ENCODE measurements at places on chromosomes 16 and 17.

GRCh38 chr17:4329838-4330237 is 36.6 kb downstream of the UBE2G1 start:
- DNase-seq = no peak

- DNase-seq = peak; percentile 86
These were observed 5.6 kb downstream of the PNPO start for GRCh38 chr17:47946929-47947397.

- DNase-seq = no peak
These were observed 1.2 kb downstream of the G6PC3 start for GRCh38 chr17:44071772-44072171.

- no peak for DNase-seq
These were observed 78.3 kb downstream of the CYLD start for GRCh38 chr16:50820225-50820624.

- peak; percentile 62 for DNase-seq
These were observed 276.5 kb downstream of the XYLT1 start for GRCh38 chr16:17194190-17194780.

DNA sequence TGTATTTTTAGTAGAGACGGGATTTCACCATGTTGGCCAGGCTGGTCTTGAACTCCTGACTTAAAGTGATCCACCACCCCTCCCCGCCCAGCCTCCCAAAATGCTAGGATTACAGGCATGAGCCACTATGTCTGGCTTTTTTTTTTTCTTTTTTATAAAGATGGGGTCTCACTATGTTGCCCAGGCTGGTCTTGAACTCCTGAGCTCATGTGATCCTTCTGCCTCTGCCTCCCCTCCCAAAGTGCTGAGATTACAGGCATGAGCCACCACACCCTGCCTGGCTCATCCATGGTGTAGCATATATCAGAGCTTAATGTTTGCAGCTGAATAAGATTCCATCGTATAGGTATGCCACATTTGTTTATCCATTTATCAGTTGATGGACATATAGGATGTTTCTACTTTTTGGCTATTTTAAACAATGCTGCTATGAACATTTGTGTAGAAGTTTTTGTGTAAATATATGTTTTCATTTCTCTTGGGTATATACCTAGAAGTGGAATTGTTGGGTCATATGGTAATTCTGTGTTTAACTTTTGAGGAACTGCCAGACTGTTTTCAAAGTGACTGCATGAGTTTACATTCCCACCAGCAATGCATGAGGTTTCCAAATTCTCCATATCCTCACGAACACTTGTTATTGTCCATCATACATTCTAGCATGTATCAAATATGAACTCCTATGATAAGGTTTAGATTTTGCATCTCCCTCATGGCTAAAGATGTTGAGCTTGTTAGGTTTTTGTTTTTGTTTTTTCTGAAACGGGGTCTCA is 55.7 kb upstream of the HAS3 start:
- DNase-seq = no peak

GRCh38 chr16:59411961-59412841 is 678.1 kb upstream of the GOT2 start:
- DNase-seq = no peak

DNA sequence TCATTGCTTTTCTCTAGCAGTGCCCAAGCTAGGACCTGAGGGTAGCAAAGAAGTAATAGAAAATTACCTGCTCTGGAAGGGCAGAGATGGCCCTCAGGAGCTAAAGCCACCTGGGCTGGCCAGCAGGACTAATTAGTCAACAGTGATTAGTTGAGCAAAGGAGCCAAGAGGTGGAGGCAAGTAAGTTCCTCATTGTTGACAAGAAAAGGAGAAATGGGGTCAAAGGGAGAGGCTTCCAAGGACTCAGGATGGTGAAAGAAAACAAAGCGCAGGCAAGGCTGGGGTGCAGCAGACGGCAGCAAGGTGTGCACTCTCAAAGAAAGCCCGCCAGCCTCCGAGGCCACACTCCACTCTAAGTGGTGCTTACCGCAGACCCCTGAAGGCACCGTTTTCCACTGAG is 44.6 kb downstream of the CMTM4 start:
- DNase-seq = no peak

- DNase-seq = no peak
These were observed 223.7 kb upstream of the AXIN2 start for GRCh38 chr17:65785109-65785508.

GRCh38 chr17:66317629-66318028 is 15.2 kb downstream of the PRKCA start:
- no peak for DNase-seq

DNA sequence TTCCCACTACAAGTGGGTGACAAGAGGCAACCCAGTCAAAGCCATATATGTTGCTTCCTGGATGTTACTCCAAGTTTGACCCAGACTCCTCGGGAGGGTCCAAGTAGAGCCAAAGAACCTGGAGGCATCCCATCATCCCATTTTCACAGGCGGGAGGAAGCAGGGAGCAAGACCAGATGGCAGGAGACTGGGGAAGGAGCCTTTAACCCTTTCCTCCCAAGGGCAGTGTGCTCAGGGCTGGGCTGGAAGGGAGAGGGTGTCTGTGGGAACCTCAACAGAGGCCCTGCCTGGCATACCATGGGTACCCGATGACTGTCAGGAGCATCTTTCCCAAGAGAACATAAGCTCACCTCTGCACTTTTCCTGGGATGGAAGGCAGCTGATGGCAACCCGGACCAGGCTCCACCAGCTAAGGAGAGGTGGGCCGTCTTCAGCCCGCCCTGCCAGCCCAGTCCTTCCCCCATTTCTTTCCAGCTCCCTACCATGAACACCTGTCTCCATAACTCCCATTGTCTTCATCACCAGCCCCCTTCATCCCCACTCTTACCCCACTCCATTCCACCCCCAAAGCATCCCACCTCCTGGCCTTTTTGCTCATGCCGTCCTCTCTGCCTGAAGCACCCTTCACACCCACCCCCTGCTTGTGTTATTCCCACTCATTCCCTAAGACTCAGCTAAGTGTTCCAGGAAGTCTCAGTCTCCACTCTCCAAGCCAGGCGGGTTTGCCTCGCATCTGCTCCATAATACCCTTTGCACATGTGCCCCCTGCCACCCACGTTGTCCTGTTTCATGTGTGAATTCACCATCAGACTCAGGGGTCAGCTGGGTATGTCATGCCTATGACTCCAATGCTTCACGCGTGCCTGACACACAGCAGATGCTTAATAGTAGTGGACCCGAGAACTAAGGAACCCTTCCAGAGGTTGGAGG is 5.9 kb upstream of the SLC16A5 start:
- no peak for DNase-seq

DNA sequence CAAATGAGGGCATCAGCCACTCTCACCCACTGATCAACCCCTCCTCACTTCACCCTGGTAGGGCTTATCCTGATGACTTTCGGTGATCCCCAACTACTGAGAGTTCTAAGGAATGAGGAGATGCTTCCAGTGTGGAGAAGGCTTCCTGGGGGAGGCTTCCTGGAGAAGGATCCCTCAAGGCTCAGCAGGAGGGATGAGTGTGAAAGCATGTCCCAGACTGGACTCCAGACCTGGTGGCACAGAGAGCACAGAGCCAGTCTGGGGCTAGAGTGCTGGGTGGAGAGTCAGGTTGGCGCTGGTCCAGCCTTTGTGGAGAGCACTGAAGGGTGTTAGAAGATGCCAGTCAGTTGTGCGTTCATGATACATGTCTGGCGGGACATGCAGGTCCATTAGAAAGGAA is 53.7 kb downstream of the PLD6 start:
- DNase-seq = no peak

DNA sequence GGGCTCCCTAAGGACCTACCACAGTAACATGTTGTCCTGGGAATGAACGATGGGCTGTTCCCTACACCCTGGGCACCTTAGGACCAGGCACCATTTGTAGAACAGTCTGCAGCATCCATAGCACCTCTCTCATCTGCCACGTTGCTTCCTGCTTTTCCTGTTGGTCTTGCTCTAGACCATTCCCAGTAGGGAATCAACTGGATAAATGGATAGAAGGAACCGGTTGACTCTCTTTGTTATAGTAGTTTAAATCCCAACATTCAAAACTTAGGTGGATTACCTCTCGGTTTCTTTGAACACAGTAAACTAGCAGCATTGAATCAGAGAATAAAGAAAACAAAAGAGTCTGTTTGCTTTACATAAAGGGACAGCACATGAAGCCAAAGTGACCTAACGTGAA is 159.1 kb downstream of the HS3ST3B1 start:
- DNase-seq = no peak

GRCh38 chr16:52548261-52549010 is 1.5 kb upstream of the TOX3 start:
- DNase-seq = no peak

DNA sequence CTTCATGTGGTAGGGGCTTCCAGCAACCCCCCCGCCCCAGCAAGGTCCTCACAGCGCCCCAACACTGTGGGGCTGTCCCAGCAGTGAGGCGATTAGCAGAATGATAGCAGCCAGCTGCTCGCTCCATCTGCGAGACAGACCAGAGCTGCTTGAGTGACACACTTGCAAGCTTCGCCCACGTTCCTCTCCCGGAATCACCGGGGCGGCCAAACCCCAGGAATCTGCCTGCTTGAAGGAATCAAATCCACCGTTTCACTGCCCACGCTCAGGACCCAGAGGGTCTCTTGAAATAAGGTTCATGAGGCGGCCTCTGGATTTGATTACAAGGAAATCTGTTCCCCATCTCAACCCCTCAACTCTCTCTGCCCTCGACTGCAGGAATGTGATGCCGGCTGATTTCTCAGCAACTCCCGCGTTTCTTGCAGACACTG is 356.0 kb downstream of the C16orf95 start:
- DNase-seq = no peak

- DNase-seq = no peak
These were observed 60.6 kb downstream of the CDYL2 start for GRCh38 chr16:80743772-80744171.

- no peak for DNase-seq
These were observed 41.0 kb downstream of the SNX29 start for GRCh38 chr16:12017558-12017957.

DNA sequence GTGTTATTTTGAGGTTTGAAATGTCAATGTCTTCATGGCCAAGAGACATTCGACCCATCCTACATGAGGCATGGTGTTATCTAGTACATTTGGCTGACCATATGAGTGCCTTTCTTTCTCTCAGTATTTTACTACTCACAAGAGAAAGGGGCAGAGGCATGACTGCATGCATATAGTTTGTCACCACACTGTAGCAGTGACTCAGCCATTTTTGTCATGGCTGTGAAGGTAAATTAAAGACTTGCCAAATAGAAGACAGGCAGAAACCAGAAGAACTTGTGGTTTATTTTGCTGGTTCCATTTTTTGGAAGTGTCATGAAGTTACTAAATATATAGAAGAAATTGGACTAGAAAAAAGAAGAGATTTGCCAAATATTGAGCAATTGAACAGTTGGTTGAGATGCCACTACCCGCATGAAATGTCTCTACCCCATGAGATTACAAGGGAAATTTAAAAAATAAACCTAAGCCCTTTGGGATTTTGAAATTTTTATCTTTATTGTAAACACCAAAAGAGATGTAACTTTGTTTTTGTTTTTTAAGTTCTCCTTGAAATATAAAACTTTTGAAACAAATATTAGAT is 170.3 kb downstream of the CHD9 start:
- DNase-seq = no peak

- no peak for DNase-seq
These were observed 75.9 kb downstream of the CES1 start for GRCh38 chr16:55756963-55757362.

DNA sequence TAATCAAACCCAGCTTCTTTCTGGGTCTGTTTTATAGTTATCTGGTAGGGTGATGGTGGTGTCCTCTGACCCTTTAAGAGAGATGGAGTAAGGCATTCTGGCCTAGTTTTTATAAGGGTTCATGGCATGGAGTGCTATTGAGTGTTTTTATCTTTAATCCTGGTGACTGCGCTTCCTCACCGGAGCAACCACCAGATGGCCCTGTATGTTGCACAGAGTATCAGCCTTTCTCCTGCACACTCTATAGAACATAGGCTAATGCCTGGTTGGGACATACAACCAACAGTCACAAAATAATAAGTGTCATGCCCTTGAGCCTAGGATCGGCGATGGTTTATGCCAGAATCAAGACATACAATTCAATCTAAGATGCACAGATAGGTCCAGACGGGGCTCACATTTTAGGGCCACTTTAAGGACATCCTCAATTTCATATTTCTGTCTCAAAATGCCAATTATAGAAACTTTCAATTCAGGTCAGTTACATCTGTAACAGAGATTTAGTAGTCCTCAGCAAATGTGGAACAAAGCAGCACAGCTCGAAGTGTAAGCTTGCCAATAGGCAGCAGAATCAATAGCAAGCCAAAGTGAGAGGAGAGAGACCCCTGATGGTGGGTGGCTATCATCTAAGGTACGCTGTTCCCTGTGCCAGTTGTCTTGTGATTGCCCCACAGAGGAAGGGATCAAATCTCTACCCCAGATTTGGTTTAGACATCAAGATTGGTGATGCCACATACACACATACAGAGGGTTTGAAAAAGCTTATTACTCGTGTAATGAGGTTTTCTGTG is 37.2 kb upstream of the HOXB9 start:
- DNase-seq = no peak

DNA sequence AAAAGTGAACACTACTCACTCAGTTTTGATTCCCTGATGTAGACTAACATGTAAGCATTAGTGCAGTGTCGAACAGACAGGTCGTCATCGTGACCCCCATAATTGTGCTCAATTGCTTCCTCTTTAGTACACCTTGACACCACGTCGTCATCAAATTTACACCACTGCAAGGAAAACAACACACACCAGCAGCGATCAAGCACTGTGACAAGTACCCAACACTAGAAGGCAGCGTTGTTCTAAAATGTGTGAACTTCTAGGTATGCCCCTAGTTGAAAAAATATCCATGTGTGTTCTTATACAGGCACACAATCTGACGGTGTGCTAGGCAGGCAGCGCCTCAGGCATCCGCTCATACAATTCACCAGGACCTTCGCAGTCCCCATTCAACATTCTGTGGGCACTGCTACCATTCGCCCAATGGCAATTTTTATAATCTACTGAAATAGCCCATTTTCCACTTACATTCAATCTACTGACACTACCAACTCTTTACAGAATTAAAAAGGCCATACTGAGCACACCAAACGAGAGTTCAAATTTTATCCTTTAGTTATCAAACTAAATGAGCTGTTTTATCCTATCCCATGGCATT is 23.1 kb downstream of the LITAFD start:
- DNase-seq = peak; percentile 41

- DNase-seq = no peak
These were observed 2.8 kb upstream of the MSI2 start for GRCh38 chr17:57253362-57254065.

DNA sequence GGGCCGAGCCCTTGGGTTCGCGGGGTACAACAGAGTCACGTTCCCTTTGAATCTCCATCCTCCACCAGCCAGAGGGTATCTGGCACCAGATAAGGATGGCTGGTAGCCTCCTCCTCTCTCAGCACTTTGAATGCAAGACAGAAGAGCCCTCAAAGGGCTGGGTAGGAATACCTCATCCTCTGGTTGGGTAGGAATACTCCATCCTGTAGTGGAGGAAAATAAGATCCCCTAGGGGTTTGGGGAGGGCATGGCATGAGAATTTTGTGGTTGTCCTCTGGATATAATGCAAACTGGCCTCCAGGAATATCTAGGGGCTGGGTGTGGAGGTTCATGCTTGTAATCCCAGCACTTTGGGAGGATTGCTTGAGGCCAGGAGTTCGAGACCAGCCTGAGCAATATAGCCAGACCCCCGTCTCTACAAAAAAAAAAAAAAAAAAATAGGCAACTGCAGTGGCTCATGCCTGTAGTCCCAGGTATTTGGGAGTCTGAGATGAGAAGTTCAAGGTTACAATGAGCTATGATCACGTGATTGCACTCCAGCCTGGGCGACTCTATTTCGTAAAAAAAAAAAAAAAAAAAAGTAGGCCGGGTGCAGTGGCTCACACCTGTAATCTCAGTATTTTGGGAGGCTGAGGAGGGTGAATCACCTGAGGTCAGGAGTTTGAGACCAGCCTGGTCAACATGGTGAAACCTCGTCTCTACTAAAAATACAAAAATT is 2.7 kb downstream of the IGFBP4 start:
- no peak for DNase-seq
